T follicular helper cell (primary cell): ENCODE measurements at places on chromosomes 1 and 21.

DNA sequence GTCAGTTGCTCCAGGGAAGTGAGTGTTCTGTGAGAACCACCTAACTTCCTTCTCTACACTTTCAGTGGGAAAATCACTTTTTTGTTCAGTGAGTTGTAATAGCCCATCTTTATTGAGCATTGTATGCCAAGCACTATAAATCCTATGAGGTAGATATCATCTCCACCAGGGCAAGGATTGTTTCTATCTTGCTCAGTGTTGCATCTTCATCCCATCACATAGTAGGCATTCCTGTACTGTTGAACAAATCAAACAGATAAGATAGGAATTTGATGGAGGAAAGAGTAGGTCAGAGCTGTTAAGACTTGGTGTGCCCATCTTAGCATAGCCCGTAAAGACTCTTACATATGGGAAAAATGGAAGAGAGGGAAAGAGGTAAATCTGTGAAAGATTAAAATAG lies 2.9 kb upstream of the PIGV start:
- no peak for DNase-seq

- DNase-seq: no peak
Measured at GRCh38 chr1:22953057-22953739, 19.5 kb downstream of the LACTBL1 start.

GRCh38 chr1:194289569-194290266 lies 1103.3 kb upstream of the B3GALT2 start:
- peak; percentile 48 for DNase-seq

DNA sequence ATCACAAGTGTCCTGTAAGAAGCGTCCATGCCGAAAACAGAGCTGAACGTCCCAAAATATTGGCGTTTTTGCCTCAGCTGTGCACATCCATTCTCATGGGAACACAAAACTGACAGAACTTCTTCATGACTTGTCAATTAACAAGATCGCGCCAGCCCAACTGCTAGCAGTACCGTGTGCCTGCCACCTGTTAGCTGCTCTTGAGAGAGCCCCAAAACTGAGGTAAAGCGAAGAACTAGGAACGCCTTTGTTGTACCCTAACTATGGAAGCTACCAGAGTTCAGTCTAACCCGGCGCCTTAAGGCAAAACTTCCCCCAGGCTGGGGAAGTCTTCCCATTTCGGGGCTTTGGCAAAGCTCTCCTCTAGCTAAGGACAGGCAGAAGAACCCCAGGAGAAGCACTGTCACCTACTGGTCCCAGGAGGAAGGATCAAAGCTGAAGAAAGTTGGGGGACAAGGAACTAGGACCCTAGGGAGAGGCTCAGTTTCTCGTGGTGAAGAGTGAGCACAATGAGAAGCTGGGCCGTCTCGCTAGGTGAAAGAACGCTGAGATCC lies 719 bp downstream of the EYA3 start:
- DNase-seq: no peak

DNA sequence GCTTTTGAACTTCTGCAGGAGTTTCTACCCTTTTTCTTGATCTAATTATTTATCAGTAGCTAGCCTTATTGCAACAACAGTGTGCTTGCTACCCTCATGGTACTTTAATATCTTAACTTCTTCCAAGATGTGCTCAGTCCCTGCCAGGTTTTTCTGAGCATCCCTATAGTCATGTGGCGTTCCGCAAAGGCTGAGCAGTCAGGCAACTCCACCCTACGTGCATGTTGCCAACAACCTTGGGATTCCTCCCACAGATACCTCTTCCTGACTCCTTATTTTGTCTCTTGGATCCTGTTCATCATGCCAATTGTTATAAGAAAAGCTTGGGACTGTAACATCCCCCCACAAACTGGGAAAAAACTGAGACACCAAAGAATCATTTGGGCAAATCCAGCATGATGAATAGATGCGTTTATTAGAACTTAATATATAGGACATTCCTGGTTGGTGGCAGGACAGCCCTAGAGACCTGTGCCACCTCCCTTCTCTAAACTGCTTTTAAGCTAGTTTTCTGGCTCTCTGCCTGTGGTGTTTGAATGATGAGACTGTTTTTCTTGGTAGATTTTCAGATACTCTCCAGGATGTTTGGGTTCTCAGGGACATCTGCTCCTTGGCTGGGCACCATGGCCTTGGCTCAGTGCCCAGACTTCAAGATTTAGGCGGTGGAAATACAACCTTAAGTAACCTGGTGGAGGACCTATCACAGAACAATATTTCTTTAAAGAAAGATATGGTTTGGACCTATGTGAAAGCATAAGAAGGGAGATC lies 27.1 kb upstream of the KCTD3 start:
- no peak for DNase-seq

DNA sequence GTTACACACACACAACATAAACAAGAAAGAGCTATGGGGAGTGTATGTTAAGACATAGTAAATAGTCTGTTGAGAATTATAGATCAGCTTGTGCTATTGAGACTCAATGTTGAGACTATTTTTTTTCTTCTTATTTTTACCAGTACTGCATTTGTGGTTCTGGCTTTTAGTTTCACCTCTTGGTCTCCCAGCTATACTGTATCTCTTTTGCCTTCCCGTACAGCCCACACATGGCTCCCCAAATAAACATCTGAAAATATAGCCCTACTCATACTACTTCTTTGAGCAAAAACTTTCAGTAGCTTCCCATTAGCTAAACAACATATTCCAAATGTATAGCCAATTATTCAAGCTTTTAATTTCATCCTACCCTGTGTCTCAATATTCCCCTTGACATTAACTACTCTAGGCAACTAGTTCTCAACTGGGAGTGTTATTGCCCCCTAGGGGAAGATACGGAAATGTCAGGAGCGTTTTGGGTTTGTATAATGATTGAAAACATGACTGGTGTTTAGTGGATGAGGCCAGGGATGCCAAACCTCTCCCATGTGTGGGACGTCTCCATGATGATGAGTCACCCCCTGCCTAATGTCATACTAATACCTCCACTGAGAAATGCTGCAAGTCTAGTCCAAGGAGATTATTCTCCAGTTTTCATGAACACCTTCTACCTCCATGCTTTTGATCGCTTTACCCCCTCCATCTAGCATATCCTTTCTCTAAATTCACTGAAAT lies 6.8 kb downstream of the RPE65 start:
- no peak for DNase-seq

DNA sequence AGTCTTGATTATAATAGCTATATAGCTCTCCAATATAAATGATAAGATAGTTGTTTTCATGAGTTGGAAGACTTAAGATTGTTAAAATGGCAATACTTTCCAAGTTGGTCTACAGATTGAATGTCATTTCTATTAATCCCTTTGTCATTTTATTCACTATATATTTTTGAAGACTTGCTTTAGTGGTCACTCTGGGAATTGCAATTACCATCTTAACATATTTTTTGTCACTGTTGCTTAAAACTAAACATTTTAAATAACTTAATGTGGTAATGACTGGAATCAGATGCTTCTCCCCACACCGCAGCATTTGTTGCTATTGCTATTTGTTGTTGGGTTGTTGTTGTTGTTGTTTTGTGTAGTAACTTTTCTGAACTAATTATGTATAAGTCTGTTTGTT lies 1592.9 kb downstream of the MRPL39 start:
- no peak for DNase-seq

DNA sequence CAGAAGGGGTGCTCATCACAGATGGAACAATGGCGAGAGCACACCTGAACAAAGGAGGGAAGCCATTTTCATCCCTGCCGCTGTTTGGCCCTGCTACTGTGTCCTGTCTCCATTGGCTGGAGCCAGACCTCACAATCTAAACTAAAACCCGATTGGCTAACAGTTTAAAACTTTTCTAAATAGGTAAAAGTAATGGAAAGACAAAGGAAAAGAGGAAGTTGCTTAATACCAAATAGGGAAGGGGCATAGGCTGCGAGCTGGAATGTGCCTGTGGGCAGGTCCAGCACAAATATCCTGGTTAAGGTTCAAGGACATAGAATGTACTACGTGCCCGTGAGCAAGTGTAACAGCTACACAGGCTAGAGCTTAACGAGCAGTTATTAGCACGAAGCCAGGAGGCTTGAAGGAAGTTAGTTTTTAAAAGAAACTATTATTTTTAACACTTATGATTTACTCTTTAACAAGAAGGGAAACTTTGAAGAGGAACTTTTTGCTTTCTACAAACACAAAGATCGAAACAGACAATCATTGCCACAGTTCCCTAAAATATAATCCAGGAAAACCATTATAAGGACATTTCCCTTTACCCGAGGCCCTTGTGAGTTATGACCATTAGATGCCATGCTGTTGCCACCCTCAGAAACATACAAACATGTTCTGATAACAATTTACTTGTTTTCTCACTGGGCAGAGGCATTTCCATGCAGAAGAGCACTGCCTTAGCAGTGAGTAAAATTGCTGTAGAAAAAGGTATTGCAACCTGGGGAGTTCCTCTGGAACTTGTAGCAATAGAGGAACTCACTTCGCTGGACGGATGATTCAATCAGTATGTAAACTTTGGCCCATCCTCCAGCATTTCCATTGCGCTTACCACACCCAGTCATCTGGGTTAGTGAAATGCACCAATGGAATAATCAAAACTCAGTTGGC lies 4.8 kb upstream of the PTTG1IP start:
- DNase-seq: no peak

DNA sequence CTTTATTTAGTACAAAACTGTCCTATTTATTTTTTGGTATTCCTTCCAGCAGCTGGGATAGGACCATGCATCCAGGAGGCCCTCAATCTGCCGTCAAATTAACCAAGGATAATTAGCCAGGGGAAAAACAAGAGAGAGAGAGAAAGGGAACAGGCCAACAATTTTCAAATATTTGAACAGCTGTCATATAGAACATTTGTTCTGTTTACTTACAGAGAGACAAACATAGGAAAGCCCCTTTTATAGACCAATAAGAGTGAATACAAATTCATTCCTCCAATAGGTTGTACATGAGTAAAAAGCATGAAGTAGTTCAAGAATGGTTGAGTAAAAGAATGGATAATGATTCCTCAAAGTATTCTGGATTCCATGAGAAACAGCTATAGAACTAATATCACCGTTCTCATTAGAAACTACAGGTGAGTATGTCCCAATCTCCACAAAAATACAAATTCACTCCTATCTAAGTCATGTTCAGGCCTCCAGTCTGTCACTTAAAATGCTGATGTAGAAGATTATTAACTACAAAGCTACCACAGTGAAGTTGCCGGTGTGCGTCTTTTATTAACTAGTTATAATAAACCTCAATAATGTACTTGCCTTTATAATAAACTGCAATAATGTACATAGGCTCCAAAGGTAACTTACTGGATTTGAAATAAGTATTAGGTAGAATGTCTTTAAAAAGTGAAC lies 64.8 kb upstream of the GNG4 start:
- DNase-seq: no peak
